Stimulated activated naive CD8-positive, alpha-beta T cell treated with anti-CD3 and anti-CD28 coated beads, Interleukin-15, amount 100 ng/mL, for 72 hours (primary cell): ENCODE measurements at places on chromosomes 11 and 22.
A peak's percentile ranks its signal among the peaks of the same experiment; 100 is the strongest.

DNA sequence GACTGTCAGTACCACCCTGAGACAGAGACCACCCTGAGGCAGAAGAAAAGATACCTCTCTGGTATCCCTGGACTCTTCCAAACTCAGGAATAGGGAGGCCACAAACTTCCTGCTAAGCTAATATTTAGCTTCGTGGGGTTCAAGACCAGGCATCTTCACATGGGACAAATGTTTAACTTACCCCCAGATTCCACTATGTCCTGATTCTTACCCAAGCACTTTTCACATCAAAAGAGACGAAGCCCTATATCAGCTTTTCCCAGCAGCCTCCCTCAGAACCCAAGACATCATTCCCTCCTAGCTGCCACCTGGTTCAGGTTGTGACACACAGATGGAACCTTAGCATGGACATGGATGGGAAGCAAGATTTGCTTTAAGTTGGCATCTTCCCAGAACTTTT, 32.1 kb downstream of the SMC1B start:
- DNase-seq, result no peak

DNA sequence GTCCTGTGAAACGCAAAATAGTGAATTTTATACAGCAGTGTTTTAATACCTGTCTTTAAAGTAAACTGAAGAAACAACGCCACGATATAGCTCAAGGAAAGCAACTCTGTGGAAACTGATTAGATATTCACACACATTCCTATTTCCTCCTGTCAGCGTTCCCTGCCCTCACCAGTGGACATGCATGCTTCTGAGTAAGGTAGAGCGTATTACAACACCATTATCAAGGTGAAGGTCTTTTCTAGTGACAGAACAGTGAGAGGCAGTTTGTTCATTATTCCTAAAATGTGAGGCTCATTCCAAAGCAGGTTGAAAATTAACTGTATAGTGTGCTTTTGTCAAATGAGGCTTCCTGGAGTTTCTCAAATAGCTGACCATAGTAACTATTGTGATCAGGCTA, 153.1 kb downstream of the DDX10 start:
- DNase-seq, result no peak

- DNase-seq, result peak; percentile 9
These were observed 4.8 kb downstream of the SAAL1 start for GRCh38 chr11:18100926-18101656.

GRCh38 chr11:76978239-76978638, 56.0 kb upstream of the B3GNT6 start:
- no peak for DNase-seq

GRCh38 chr22:22237521-22237920, 7.1 kb upstream of the VPREB1 start:
- DNase-seq, result no peak

GRCh38 chr22:32708830-32709229, 92.7 kb upstream of the TIMP3 start:
- no peak for DNase-seq

DNA sequence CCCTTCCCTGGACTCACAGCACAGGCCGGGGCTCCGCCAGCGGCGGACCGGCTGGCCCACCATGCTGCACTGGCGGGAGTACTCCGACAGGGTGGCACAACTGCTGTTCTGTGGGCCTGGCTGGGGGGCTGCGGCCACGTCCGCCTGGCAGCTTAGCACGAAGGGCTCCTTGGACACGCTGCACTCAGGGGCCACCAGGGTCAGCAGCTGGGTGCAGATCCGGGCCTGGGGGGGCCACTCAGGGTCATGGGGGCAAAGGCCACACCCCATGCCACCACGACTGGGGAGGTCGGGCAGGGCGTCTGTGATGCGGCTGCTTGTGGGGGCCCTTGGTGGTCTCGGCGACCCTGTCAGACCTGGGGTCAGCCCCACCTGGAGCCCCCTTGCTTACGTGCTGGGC, 6.0 kb downstream of the MUC6 start:
- DNase-seq, result no peak
